ENCODE measurements at places on chromosomes 6 and 20. TPM values are rescaled to one million over a fixed set of nuclear protein-coding genes. Genes with fewer than 3 reads are reported as not detected.

GRCh38 chr20:46552460-46553420, 2.3 kb upstream of the OCSTAMP start:
- H3K4me3 ChIP-seq: no peak overlapping the region
- H3K27me3 ChIP-seq: peaks cover 2% of the 10 kb centered on the region
- peaks cover 3% of the 10 kb centered on the region for H3K4me1 ChIP-seq
- DNase-seq: no peak
- no peaks in the 10 kb centered on the region for H3K36me3 ChIP-seq

DNA sequence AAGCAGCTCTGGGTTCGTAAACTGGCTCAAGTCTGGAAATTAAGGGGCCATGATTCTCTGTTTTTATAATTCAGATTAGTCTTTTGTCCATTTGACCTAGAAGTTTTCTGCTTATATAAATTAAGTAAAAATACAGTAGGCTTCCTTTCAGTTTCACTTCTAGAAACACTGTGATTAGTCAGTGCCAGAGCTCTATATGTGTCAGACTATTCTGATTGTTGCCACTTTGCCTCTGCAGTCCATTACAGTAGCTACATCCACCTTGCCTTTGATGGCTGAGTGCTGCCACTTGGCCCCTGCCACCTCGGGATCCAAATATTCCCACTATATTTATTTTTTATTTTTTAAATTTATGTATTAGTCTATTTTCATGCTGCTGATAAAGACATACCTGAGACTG, 7.9 kb downstream of the ZC2HC1B start:
- no peak overlapping the region for H3K27ac ChIP-seq
- H3K4me3 ChIP-seq: no peak overlapping the region
- H3K36me3 ChIP-seq: peaks cover 8% of the 10 kb centered on the region
- no peaks in the 10 kb centered on the region for H3K27me3 ChIP-seq
- H3K4me1 ChIP-seq: no peaks in the 10 kb centered on the region
- DNase-seq: no peak

DNA sequence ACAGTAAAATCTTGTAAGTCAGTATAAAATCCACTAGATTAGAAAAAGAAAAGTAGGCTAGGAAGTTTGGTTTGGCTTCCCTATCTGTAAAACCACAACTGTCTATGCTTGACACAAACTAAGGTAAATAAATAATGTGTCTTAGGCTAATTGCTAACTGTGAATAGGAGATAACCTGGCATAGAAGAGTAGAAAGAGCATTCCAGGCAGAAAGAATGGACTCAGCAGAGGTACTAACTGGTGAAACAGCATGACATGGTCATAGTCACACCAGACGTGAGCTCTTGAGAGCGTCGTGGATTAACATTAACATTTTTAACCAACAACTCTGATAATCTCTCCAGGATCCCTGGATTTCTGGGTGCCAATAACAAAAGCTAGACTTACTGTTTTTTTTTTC, 8.7 kb upstream of the WTAP start:
- H3K27me3 ChIP-seq: peaks cover 2% of the 10 kb centered on the region
- H3K27ac ChIP-seq: no peak overlapping the region
- no peaks in the 10 kb centered on the region for H3K36me3 ChIP-seq
- H3K4me1 ChIP-seq: no peaks in the 10 kb centered on the region

GRCh38 chr6:14882394-14883026, 363.4 kb upstream of the JARID2 start:
- no peaks in the 10 kb centered on the region for H3K36me3 ChIP-seq
- H3K4me3 ChIP-seq: no peak overlapping the region
- H3K27ac ChIP-seq: no peak overlapping the region
- DNase-seq: no peak

Gene KATNA1
- total RNA-seq: 10.9 TPM

Gene HLA-DQB1
- not detected for total RNA-seq

Gene SPEF1
- 0.22 TPM for total RNA-seq
